ENCODE measurements at places on chromosomes 1 and 21.

GRCh38 chr1:186487163-186487562 is 26.2 kb upstream of the PDC start:
- no peaks in the 10 kb centered on the region for H3K36me3 ChIP-seq
- H3K27me3 ChIP-seq = no peaks in the 10 kb centered on the region
- H3K27ac ChIP-seq = no peak overlapping the region
- no peak overlapping the region for H3K4me3 ChIP-seq
- H3K4me1 ChIP-seq = no peaks in the 10 kb centered on the region

DNA sequence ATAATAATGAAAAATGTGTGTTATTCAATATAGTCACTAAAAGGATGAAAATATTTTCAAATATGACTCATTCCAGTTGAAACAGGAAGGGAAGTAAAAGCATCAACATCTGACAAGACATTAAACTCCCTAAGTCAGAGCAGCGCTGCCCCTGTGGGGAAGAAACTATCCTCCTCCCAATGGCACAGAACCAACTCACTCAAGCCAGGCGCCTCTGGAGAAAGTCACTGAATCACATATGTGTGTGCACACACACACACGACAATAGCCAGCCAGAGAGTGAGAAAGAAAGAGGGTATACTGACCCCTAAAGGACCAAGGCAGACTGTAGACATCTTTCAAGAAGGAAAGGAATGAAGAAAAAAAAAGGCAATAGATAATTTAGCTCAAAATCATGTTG is 126.9 kb downstream of the SETD4 start:
- peaks cover 15% of the 10 kb centered on the region for H3K27me3 ChIP-seq
- H3K36me3 ChIP-seq = no peaks in the 10 kb centered on the region
- H3K4me3 ChIP-seq = no peak overlapping the region

DNA sequence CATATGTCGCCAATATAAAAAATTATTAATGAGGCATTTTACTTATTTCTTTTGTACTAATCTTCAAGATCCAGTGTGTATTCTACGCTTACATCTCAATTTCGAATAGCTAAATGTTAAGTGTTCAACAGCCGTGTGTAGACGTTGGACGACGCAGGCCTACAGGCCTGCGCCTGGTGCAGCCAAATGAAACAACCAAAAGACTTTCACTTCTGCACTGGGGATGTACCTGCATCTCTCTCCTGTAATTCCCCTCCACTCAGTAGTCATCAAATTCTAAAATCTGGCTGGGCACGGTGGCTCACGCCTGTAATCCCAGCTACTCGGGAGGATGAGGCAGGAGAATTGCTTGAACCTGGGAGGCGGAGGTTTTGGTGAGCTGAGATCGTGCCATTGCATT is 76.8 kb upstream of the HNRNPU start:
- H3K4me3 ChIP-seq = no peak overlapping the region
- H3K36me3 ChIP-seq = no peaks in the 10 kb centered on the region
- H3K27me3 ChIP-seq = no peaks in the 10 kb centered on the region
- no peak for DNase-seq
- no peak overlapping the region for H3K27ac ChIP-seq
- no peaks in the 10 kb centered on the region for H3K4me1 ChIP-seq

DNA sequence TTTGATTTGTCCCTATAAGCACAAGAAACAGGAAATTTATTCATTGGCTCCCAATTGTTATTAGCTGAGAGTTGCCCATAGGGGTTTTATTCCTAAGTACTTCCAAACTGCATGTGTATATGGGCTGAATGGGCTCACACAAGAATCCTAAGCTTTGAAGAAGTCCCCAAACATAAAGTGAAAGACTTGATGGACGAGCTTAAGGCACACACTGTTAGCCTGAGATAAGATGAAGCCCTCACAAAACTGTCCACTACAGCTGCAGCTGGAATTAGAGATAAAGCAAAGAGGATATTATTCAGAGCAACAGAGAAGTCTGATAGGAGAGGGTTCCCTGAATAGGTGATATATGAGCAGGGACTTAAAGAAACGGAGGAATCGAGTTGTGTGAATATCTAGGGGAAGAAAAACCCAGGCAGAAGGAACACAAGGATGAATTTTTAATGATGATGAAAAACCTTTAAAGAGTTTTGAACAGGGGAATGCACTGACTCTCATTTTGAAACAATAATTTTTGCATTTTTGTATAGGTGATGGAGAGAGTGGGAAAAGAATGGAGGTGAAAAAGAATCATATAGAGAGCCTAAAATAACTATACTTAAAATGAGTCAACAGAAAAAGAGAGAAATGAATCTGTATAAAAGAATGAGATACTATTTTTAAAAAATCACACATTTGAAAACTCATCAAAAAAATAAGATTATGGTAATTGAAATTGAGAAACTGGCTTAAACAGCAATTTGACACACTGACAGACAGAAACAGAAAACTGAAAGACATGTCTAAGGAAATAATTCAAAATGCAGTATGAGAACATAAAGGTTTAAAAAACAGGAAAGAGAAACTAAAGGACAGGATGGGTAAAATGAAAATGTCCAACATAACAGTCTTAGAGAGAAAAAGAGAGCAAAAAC is 133.6 kb upstream of the POGK start:
- no peak overlapping the region for H3K4me3 ChIP-seq
- H3K27me3 ChIP-seq = peaks cover 49% of the 10 kb centered on the region
- H3K36me3 ChIP-seq = no peaks in the 10 kb centered on the region
- no peak for DNase-seq
- no peak overlapping the region for H3K27ac ChIP-seq

- H3K4me1 ChIP-seq = no peaks in the 10 kb centered on the region
- H3K27ac ChIP-seq = no peak overlapping the region
- peaks cover 60% of the 10 kb centered on the region for H3K27me3 ChIP-seq
- no peaks in the 10 kb centered on the region for H3K36me3 ChIP-seq
- no peak for DNase-seq
Observed at GRCh38 chr1:26060832-26061574, 6.4 kb downstream of the TRIM63 start.

GRCh38 chr1:12342401-12343003 is 112.7 kb downstream of the VPS13D start:
- H3K27me3 ChIP-seq = no peaks in the 10 kb centered on the region
- peaks cover 15% of the 10 kb centered on the region for H3K36me3 ChIP-seq
- no peak overlapping the region for H3K27ac ChIP-seq

DNA sequence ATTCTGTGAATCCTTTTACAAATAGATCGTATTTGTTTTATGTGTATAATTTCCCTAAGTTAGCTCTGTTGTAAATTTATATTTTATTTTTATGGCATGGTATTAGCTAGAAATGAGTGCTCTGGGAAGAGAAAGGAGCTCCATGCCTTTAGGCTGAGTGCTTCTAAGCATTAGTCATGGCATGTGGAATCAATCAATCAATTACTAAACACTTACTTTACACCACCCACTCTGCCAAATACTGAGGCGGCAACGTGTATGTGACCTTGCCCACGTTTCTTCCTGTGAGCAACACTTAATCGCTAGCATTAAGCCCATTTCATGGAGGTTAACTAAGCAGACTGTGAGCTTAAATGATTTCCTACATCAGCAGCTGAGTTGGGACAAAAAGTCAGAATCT is 7.2 kb upstream of the BECN2 start:
- no peak for DNase-seq
- no peaks in the 10 kb centered on the region for H3K4me1 ChIP-seq
- no peaks in the 10 kb centered on the region for H3K36me3 ChIP-seq
- no peaks in the 10 kb centered on the region for H3K27me3 ChIP-seq

DNA sequence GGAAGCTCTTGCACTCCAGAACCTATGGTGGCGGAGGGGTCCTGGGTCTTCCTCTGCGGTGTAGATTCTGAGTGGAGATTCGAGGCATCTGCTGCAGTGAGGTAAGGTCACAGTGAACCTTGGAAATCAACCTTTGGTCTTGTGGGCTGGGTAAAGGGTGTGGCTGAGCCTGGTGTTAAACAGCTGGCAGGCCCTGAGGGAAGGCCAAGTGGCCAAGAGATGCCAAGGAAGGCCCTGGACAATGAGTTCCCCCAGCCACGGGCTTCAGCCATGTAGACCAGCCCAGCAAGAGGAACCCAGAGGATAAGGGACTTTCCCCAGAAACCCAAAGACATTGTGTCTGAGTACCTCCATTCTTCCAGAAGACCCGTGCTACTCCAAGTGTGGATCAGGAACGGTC is 137.2 kb upstream of the ETS2 start:
- H3K4me1 ChIP-seq = no peaks in the 10 kb centered on the region
- no peaks in the 10 kb centered on the region for H3K36me3 ChIP-seq
- H3K27me3 ChIP-seq = peaks cover 62% of the 10 kb centered on the region
- no peak overlapping the region for H3K27ac ChIP-seq
- H3K4me3 ChIP-seq = no peak overlapping the region

DNA sequence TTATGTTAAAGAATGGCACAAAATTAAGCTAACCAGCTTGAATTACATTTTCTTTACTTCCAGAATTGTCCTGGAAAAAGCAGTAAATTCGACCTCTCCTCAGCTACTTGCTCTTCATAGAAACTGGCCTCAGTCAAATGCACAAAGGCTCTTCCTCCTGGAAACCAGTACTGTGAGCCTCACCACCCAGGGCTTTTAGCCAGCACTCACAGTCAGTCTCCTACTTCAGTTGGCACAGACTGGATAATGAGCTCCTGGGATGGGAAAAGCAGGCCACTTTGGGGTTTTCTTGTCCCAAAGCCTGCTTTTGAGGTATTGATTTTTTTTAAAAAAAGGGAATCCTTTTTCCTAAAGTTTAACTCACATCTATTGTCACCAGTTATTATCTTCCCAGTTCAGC is 40.4 kb downstream of the SCYL3 start:
- H3K4me1 ChIP-seq = no peaks in the 10 kb centered on the region
- H3K27me3 ChIP-seq = no peaks in the 10 kb centered on the region
- H3K4me3 ChIP-seq = no peak overlapping the region
- H3K36me3 ChIP-seq = peaks cover 64% of the 10 kb centered on the region

DNA sequence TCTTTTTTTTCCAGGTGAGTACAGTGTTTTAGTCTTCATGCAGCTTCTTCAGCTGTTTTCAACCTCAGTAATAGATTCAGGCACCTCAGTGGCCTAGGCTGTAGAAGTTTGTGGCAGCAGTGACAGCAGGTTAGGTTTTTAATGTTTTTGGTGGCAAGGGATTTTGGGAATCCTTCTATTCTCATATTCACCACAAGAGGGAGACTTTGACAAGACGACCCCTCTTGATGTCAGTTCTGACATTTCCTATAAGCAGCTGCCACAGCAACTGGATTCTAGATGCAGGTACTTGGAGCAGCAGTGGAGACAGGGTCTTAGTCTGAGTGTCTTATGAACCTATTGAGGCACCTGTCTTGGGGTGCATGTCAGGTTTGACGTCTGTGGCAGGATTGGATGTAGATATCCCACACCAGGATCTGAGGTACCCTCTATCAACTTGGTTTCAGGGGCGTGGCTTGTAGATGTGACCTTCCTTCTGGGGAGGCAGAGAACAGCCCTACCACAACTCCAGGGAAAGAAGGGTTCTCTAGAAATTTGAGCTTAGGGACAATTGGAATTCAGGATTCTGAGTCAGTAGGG is 1104.2 kb upstream of the TMPRSS15 start:
- no peaks in the 10 kb centered on the region for H3K27me3 ChIP-seq
- no peak for DNase-seq
- no peak overlapping the region for H3K27ac ChIP-seq
- H3K36me3 ChIP-seq = no peaks in the 10 kb centered on the region

DNA sequence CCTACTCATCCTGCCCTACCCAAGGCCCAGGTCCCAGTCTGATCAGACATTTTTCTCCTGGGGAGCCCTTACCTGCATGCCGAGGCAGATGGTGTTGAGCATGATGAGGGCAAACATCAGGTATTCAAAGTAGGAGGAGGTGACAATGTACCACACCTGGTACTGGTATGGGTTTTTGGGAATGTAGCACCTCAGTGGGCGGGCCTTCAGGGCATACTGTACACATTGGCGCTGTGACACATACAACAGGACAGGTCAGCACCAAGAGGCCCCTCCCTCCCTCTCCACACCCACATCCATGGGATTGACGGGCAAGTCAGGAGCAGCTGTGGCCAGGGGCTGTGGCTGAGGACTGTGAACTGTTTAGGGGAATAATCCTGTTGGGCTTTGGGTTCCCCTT is 37.1 kb upstream of the KIF21B start:
- H3K27me3 ChIP-seq = peaks cover 11% of the 10 kb centered on the region
- H3K4me3 ChIP-seq = no peak overlapping the region
- H3K4me1 ChIP-seq = peaks cover 6% of the 10 kb centered on the region
- no peak overlapping the region for H3K27ac ChIP-seq
- DNase-seq = no peak

DNA sequence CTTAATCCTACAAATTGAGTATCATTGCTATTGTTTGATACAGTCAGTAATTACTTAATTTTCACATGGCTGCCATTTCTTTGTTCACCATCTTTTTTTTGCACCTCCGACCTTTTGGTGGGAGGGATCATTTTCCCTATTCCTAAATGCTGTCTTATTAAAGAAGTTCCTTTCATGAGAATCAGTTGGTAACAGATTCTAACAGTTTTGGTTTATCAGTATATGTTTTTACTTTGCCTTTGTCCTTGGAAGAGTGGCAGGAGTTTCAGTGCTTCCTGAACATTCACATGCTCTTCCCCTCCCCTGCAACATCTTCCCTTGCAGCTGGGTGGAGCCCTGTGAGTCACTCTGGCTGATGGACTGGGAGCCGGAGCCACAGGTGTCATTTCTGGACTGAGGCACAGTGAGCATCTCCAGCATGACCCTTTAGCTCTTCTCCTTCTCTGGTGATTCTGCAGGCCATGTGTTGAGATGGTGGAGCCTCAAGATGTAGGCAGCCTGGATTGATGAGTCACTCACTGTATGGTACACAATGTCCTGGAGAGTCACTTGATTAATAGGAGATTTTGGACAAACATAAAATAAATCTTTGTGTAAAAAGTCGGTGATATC is 217.7 kb downstream of the URB2 start:
- no peak overlapping the region for H3K27ac ChIP-seq
- peaks cover 63% of the 10 kb centered on the region for H3K27me3 ChIP-seq
- H3K4me1 ChIP-seq = peaks cover 5% of the 10 kb centered on the region
- H3K36me3 ChIP-seq = no peaks in the 10 kb centered on the region
- no peak overlapping the region for H3K4me3 ChIP-seq

GRCh38 chr1:47340227-47340626 is 6.6 kb downstream of the CMPK1 start:
- no peaks in the 10 kb centered on the region for H3K27me3 ChIP-seq
- peaks cover 36% of the 10 kb centered on the region for H3K4me1 ChIP-seq
- H3K27ac ChIP-seq = no peak overlapping the region

DNA sequence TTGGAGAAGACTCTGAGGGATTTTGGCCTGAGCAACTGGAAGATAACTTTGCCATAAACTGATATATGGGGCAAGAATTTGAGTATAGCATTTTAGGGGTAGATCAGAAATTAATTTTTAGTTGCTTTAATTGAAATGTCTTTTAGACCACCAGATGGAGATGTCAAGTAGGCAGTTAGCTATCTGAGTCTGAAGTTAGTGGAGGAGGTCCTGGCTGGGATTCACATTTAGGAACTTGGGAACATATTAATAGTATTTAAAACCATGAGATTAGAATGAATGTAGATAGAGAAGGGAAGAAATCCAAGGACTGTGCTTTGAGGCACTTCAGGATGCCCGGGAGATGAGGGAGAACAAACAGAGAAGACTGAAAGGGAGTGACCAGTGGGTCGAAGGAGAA is 32.6 kb downstream of the SLC44A3 start:
- H3K4me3 ChIP-seq = no peak overlapping the region
- DNase-seq = no peak
- H3K27me3 ChIP-seq = peaks cover 9% of the 10 kb centered on the region
- H3K36me3 ChIP-seq = no peaks in the 10 kb centered on the region

- peaks cover 1% of the 10 kb centered on the region for H3K36me3 ChIP-seq
- H3K27ac ChIP-seq = no peak overlapping the region
- H3K27me3 ChIP-seq = no peaks in the 10 kb centered on the region
- no peaks in the 10 kb centered on the region for H3K4me1 ChIP-seq
- no peak for DNase-seq
Observed at GRCh38 chr1:193111641-193112090, 6.5 kb upstream of the GLRX2 start.

Data from effector memory CD8-positive, alpha-beta T cell (primary cell).